Activated T-helper 1 cell treated with anti-CD3 and anti-CD28 coated beads, Interleukin-2, amount 50 U/mL, for 16 hours (primary cell): ENCODE measurements at places on chromosomes 6 and 20.

GRCh38 chr6:18425218-18425617 is 38.1 kb downstream of the RNF144B start:
- no peak for DNase-seq

DNA sequence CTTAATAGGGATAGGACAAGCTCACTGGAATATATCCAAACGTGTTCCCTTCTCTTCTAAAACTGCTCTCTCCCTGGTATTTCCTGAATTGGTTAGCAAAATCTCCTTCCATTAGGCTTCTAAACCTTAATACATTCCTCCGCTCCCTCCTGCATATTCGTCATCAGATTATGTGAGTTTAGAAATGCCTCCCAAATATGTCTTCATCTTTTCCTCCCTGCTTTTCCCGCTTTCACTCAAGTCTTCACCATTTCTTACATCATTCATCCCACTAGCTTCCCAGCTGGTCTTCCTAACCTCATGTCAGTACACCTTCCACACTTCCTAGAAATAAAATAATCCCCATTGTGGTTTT is 26.9 kb downstream of the SLC22A16 start:
- no peak for DNase-seq

DNA sequence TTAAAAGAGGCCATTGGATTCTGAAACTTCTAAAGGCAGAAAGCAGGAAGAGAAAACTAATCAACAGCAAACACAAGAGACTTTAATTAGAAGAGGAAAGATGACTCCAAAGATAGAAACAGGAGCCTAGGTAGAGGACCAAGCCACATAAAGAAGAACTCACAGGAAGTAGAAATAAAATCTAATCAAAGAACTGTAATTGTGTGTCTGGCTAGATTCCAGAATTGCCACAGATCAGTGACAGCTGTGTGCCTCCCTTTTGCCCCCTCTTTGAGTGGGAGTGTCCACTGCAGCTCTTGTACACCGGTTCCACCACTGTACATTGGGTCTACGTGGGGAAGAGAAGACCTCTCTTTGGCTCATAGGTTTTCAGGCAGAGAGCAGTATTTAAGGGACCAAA is 22.3 kb upstream of the THEMIS start:
- DNase-seq: no peak

GRCh38 chr20:40688129-40689099 is 622 bp downstream of the MAFB start:
- DNase-seq: no peak

DNA sequence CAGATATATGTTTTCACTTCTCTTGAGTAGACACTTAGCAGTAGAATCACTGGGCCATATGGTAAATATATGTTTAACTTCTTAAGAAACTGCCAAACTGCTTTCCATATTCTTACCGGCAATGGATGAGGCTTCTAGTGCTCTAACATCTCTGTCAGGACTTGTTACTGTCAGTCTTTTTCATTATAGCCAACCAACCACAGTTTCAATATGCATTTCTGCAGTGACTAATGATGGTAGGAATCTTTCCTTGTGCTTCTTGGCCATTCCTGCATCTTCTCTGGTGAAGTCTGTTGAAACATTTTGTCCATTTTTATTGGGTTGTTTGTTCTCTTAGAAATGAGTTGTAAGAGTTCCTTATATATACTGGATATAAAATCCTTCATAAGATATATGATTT is 66.0 kb upstream of the SYNDIG1 start:
- no peak for DNase-seq

DNA sequence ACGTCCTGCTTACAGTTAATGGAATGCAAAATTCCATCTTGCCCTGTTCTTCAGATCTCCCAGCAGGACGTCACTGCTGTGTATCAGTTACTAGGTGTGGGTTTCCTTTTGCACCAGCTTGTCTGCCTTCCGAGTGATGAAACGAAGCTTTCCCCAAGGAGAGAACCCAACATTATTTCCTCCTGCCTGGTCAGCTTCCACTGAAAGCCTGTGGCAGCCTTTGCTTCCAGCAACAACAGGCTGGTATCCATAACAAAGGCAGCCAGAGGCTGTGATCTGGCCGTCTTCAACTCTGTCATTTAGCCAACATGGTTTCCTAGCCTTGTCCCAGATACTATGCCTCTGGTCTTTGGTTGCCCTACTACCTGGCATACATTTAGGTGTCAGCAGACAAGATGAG is 78.9 kb upstream of the HEY2 start:
- no peak for DNase-seq

DNA sequence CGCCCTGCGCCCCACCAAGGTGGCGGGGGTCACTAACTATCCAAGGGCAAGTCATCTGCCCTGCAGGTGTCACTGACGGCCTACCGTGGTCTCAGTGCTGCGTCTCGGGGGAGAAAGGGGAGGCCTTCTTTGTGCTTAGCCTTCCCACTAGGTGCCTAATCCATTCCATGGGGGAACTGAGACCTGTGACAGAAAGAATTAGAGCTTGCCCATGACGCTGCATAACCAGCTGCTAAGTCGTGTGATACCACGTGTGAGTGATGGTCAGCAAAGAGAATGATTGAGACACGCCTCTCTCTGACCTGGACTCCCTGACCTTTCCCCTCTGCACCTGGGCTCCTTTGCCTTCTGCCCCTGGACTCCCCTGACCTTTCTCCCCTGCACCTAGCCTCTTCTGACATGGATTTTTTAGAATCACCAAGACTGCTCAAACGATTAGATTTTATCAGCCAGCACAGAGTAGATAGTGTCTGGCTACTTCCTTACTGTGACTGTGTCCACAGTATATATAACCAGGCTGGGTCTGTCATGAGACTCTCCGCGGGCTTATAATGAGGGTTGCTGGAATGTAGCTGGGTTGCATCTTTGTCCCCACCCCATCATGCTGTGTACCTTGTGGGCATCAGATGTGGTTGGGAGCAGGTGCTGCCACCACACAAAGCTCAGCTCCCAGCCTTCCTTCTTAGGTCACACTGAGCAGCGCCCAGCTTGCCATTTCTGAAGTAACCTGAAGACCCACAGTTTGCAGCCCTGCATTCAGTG is 140.6 kb downstream of the TMEM242 start:
- DNase-seq: no peak

DNA sequence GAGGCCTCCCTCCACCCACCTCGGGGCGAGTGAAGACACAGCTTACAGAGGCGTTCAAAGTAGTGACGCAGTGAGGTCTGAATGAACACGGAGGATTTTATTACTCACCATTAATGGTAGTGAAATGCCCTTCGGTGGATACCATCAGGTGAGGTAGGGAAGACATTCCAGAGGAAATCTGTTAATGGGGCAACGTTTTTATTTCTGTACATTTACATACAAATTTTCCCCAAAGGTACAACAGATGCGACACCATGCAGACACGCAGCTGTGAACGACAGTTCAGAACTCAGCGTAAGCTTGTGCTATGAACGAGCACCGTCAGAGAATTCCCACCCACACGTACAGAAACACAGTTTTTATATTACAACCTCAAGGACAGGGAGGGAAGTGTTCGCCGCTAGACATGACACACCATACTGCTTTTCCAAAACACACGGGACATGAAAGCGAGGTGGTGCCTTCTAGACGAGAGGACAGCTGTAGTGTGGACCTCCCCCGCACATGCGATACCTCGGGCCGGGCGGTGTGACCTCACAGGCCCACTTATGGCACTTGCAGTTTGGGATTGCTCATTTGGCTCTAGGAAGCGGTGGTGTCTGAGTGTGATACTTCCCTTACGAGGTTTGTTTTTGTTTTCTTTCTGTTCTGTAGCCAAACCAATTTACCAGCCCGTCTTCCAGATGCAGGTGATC is 10.7 kb downstream of the PSMG4 start:
- DNase-seq: no peak

GRCh38 chr6:27290065-27290849 is 21.8 kb downstream of the POM121L2 start:
- DNase-seq: no peak

- no peak for DNase-seq
These were observed 80.2 kb downstream of the ANKEF1 start for GRCh38 chr20:10115021-10115420.

DNA sequence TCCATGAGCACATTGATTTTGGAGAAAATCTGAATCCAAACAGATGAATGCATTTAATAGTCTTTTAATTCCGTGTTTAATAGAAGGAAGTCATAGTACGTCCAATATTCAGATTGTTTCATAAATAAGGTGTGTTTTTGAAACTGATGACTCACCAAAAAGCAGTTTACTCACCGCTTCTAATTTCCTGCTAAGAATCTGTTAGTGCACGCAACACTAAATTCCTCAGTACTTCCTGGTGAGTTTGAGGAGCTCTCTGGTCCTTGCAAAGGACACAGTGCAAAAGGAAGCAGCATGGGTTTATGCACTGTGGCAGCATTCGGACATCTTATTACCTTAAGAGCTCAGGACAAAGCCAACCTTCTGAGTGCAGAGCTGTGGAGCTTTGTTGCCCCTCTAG is 2.3 kb upstream of the ADGRF1 start:
- DNase-seq: no peak

GRCh38 chr20:62758226-62758912 is 37.9 kb upstream of the MRGBP start:
- DNase-seq: no peak

DNA sequence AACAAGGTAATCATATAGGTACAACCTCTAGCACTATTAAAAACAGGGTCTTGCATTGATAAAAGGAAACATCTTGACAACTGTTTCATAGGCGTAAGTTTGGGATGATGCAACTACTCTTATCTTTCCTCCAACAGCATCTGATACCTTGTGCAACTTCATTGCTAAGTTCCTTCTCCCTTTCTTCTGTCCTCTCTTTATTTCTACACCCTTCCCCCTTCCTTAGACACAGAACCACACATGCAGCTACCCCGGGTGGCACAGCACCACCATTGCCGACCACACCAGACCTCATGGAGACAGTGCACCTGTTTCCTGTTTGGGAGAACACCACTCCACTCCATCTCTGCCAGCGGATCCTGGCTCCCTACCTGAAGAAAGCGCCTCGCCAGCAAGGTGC is 14.4 kb downstream of the MYB start:
- DNase-seq: no peak

GRCh38 chr6:50785921-50786320 is 32.8 kb upstream of the TFAP2B start:
- DNase-seq: no peak

- DNase-seq: no peak
These were observed 3.1 kb downstream of the FBXL4 start for GRCh38 chr6:98944598-98945081.

DNA sequence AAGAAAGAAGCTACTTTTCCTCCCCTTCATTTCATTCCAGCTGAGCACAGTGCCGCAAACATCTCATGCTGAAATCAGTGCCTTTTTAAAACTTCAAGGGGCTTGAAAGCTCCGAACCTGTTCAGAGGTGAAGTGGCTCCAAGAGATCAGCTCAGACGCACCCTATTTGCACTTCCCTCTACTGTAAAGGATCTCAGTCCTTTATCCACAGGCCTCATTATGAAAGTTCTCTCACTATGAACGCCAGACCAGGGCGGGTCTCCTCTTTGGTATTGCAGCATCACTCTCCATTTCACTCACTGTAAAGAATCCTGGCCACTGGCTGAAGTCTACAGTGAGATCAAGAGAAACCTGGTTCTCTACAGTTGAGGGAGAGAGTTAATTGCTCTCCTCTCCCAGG is 232.7 kb upstream of the POU3F2 start:
- no peak for DNase-seq

GRCh38 chr6:152094992-152095592 is 287.6 kb downstream of the ESR1 start:
- DNase-seq: no peak

- DNase-seq: no peak
These were observed 258.1 kb downstream of the CLIC5 start for GRCh38 chr6:45757443-45758130.

GRCh38 chr6:33566182-33567084 is 13.6 kb downstream of the BAK1 start:
- DNase-seq: no peak

DNA sequence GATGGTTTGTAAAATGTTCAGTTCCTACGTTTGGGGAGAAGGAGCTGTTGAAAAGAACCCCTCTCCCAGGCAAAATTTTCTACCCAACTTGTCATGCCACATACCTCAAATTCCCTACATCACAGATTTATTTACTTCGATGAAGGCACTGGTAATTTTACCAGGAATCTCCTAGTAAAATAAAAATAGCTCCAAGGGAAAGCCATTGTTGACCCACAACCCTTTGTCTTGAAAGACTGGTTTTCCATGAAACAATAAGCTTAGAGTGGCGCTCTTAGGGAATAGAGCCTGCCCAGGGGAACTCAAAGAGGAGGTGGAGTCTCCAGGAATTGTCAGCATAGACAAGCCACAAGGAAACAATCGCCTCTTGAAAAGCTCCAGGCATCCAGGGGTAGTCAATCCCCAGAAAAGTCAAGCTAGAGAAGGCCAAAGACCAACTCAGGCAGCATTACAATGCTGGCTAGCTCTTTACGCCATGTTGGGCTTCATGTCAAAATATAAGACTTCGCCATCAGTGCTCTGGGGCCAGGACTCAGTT is 99.2 kb upstream of the RREB1 start:
- DNase-seq: no peak

- DNase-seq: no peak
These were observed 47.9 kb downstream of the CD2AP start for GRCh38 chr6:47525330-47526057.

DNA sequence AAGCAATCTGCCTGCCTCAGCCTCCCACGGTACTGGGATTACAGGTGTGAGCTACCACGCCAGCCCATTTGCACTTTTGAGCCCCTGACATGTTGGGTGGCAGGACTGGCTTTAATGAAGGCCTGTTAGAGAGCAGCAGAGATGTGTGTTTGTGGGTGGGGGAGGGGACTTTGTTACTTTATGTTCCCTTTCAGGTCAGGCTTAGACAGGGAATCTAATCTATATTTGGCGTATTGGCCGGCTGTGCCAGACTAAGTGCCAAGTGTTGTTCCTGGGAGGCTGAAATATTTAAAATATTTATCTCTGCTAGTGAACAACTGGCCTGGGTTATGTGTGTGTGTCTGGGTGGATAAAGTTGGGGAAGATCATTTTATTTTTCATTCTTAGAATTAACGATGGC is 6.1 kb downstream of the GMPR start:
- no peak for DNase-seq

GRCh38 chr6:7749478-7749877 is 23.6 kb downstream of the BMP6 start:
- DNase-seq: no peak

- DNase-seq: no peak
These were observed 196.3 kb upstream of the SLC24A3 start for GRCh38 chr20:19016140-19016497.

DNA sequence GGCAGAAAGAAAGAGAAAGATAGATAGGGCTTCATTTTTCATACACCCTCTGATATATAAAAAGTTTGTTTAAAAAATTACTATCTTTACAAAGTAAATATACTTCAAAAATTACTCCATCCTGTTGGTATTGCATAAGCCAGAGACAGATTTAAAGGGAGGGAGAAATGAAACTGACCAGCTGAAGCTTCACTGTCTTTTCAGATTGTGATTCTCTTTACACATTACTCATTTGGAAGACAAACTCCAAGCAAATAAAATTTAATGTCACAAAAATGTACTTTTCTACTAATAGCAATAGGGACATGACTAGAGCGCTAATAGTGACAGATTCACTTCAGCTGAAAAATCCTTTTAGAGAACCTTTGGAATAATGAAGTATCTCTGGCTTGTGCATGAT is 38.6 kb upstream of the MARCKS start:
- no peak for DNase-seq

- no peak for DNase-seq
These were observed 2.2 kb upstream of the FAM209A start for GRCh38 chr20:56522311-56522710.
